ENCODE measurements at places on chromosomes 2 and 18. TPM values are rescaled to one million over a fixed set of nuclear protein-coding genes. Genes with fewer than 3 reads are reported as not detected.

Gene PCARE
- 0.55 TPM for total RNA-seq

Gene TMEM150A
- 31.5 TPM for total RNA-seq

Gene CHST9
- total RNA-seq, result 0.03 TPM

Gene FBXO48
- total RNA-seq, result 1.8 TPM

Gene MYO1B
- 231 TPM for total RNA-seq

Gene EN1
- not detected for total RNA-seq

DNA sequence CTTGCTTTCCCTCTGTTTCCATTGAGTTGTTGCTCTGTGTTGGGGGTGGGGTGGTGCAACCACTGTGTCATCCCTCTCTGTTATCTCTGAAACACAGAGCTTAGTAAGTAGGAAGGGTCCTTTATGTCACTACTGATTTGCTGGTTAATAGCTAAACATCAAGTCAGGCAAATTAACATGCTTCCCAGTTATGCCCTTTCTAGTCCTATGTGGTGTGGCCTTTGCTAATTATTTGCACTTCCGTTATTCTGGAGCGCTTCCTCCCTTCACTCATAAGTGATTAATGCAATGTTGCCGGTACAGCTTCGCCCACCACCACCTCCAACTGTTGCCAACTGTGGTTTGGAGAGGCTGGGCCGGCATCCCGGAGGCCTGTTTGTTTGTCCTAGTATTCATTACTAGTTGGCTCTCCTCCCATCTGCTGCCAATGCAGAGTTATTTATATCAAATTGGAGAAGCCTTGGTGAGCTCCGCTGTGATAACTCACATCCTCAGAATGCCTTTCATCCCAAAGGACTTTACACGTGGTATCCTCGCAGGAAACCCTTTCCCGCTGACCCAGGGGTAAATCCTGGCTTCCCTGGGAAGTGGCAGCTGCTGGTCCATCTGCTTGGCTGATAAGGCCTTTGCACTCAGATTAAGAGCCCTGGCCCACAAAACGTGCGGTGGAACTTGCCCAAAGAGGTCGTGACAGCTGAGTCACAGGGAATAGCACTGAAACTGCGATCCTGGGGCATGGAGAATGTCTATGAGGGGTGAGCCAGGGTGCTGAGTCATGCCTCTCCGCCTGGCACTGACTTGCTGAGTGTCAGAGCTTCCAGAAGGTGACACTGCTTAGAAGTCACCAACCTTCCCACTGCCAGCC is 72.0 kb upstream of the ZCCHC2 start:
- no peaks in the 10 kb centered on the region for H3K27me3 ChIP-seq
- no peaks in the 10 kb centered on the region for H3K36me3 ChIP-seq
- no peak overlapping the region for H3K4me3 ChIP-seq
- peaks cover 20% of the 10 kb centered on the region for H3K4me1 ChIP-seq
- peak; percentile 79 for DNase-seq

DNA sequence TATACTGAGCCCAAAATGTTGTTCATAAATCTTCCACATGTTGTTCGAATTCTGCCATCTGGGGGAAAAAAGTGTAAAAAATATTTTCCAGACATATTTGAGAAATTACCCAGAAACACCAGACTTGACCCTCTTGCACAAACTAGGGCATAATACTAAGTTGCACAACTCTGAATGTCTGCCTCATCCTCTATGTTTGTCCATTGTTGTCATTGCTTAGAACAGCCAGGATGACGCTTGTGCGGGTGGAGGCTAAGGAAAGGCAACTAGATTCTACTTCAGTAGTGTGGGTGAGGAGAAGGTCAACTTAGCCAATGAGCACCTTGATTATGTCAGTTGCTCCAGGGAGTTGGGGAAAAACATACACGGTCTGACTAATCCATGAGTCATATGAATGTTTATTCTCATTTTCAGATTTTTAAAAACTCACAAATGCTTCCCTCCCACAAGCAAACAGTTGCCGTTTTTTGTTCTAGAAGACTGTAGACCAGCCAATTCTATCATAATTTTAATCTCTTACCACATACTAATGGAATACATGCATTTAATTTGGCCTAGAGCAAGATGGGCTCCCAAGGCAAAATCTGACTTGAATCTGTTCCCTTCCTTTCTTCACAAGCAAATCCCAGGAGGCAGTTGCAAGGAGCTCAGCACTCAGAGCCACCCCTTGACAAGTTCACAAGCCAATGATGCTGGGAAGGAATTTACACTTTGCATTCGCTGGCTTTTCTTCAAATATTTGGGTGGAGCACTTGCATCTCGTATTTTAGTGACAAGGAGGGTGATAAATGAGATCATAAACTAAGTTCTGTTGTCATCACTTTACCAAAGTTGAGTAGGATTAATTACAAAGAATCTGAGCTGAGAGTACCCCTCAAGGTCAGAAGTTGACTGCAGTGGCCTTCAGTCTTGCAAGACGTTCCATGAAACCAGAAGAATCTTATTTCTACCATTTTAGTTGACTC is 163.2 kb upstream of the TWIST2 start:
- DNase-seq, result no peak
- no peaks in the 10 kb centered on the region for H3K36me3 ChIP-seq
- H3K4me3 ChIP-seq, result no peak overlapping the region
- H3K27me3 ChIP-seq, result no peaks in the 10 kb centered on the region

DNA sequence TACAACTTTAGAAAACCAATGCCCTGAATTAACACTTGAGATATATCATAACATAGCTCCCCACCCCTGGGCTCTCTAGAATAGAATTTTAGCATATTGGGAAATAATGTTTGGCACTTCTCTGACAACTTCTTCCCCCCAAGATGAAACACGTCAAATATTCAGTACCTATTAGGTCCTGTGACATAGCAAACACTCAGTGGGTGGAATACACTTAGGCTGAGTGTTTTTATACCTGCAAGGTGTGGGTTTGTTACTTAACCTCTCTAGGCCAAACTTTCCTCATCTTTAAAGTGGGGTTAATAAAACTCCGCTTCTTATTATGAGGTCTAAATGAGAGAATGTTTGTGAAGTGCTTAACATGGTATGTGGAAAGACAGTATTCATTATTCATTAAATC is 56.1 kb downstream of the LAMA3 start:
- no peak overlapping the region for H3K27ac ChIP-seq
- no peaks in the 10 kb centered on the region for H3K4me1 ChIP-seq
- H3K36me3 ChIP-seq, result no peaks in the 10 kb centered on the region
- H3K4me3 ChIP-seq, result no peak overlapping the region

GRCh38 chr2:15795426-15795825 is 144.9 kb upstream of the MYCN start:
- H3K27me3 ChIP-seq, result no peaks in the 10 kb centered on the region
- H3K36me3 ChIP-seq, result no peaks in the 10 kb centered on the region
- no peak overlapping the region for H3K4me3 ChIP-seq

- no peaks in the 10 kb centered on the region for H3K36me3 ChIP-seq
- H3K4me3 ChIP-seq, result no peak overlapping the region
- no peaks in the 10 kb centered on the region for H3K4me1 ChIP-seq
- no peaks in the 10 kb centered on the region for H3K27me3 ChIP-seq
These were observed 159.5 kb downstream of the RIF1 start for GRCh38 chr2:151569167-151569566.

DNA sequence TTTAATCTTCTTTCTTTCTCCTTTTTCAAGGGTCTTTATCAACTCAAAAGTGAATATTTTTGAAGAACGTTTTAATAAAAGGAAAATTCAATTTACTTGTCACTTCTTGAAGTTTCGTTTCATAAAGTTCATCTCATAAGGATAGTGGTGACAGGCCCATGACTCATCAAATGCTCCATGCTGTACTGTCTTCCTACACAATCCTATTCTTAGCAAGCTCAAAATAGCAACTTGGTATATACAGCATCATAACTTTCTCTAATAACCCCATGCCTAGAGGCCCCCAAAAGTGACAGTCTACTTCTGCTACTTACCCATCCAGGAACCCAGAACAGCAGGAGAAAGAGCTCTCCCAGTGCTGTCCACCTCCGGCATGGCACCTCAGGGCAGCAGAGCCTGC is 7.7 kb downstream of the FBXO15 start:
- H3K4me3 ChIP-seq, result no peak overlapping the region
- no peak overlapping the region for H3K27ac ChIP-seq
- no peaks in the 10 kb centered on the region for H3K36me3 ChIP-seq
- no peaks in the 10 kb centered on the region for H3K27me3 ChIP-seq
- no peak for DNase-seq
- H3K4me1 ChIP-seq, result no peaks in the 10 kb centered on the region

DNA sequence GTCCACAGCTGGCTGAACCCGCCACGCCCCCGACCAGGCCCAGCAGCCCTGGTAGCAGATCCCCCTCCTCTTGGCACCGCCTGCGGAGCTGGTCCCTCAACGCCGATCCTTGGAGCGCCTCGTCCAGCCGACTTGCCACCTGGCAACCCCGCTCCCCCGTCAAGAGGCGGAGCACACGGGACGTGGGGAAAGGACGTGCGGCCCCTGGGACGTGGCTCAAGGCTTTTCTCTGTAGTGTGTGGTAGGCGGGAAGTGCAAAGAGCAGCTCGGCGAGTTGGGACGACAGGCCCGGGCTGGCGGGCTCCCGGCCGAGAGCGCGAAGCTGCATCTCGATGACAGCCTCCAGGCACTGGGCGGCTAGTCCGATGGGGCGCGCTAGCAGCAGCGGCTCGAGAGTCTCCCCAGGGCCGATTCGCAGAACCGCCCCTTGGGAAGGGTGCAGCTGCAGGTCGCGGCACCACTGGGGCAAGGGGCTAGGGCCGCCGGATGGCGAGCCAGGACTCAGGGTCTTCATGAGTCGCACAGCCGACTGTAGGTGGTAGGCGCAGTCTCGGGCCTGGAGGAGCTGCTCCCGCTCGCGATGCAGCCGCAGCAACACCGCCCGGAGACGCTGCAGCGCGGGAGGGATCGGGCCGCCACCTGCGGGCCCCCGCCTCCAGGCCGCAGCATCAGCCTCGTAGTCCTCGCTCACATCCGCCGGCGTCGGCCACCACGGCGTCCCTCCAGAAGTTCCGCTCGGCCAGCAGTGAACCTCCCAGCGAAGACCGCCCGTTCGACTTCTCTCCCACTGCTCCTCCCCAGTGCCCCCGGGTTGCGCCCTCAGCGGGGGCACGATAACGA is 617 bp downstream of the CCDC142 start:
- H3K27ac ChIP-seq, result peak overlapping the region; percentile 91
- DNase-seq, result no peak
- peak overlapping the region; percentile 95 for H3K4me3 ChIP-seq
- H3K27me3 ChIP-seq, result no peaks in the 10 kb centered on the region

GRCh38 chr2:133606616-133607015 is 38.4 kb upstream of the NCKAP5 start:
- H3K27ac ChIP-seq, result no peak overlapping the region
- no peaks in the 10 kb centered on the region for H3K36me3 ChIP-seq
- no peaks in the 10 kb centered on the region for H3K4me1 ChIP-seq
- H3K4me3 ChIP-seq, result no peak overlapping the region

- no peak overlapping the region for H3K27ac ChIP-seq
- H3K36me3 ChIP-seq, result no peaks in the 10 kb centered on the region
- DNase-seq, result no peak
- H3K27me3 ChIP-seq, result no peaks in the 10 kb centered on the region
These were observed 167.5 kb downstream of the DYSF start for GRCh38 chr2:71620851-71621251.

- H3K4me3 ChIP-seq, result no peak overlapping the region
- no peaks in the 10 kb centered on the region for H3K36me3 ChIP-seq
- H3K27ac ChIP-seq, result no peak overlapping the region
- DNase-seq, result no peak
These were observed 73.6 kb downstream of the CD226 start for GRCh38 chr18:69874058-69874457.

DNA sequence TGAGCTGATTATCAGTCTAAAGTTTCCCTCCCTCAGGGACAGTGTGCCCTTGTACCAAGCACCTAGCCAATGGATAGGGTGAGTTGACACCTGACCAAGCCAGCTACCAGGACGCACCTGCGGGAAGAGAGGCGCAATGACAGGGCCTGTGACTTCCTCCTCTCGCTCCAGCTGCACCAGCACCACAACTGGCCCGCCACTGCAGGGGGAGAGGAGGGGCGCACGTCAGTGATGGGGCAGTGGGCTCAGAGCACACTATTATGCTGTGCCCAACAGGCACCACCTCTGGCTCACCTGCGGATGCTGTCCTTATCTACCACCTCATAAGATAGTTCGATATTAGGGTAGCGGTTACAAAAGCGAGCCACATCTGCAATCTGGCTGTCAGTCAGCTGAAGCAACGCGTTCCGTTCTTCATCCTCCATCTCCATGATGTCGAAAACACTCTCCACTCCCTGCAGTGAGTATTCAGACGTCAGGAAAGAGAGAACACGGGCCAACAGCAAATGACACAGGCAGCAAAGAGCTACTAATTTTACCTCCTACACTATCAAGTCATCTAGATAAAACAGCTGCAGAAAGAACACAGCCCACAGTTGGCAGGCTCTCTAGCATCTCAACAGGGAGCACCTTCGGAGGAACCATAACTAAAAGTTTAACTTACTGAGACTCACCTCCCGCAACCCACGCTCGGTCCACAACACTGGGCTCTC is 10.9 kb downstream of the CIAO1 start:
- H3K4me1 ChIP-seq, result no peaks in the 10 kb centered on the region
- no peaks in the 10 kb centered on the region for H3K27me3 ChIP-seq
- DNase-seq, result no peak
- no peak overlapping the region for H3K4me3 ChIP-seq

DNA sequence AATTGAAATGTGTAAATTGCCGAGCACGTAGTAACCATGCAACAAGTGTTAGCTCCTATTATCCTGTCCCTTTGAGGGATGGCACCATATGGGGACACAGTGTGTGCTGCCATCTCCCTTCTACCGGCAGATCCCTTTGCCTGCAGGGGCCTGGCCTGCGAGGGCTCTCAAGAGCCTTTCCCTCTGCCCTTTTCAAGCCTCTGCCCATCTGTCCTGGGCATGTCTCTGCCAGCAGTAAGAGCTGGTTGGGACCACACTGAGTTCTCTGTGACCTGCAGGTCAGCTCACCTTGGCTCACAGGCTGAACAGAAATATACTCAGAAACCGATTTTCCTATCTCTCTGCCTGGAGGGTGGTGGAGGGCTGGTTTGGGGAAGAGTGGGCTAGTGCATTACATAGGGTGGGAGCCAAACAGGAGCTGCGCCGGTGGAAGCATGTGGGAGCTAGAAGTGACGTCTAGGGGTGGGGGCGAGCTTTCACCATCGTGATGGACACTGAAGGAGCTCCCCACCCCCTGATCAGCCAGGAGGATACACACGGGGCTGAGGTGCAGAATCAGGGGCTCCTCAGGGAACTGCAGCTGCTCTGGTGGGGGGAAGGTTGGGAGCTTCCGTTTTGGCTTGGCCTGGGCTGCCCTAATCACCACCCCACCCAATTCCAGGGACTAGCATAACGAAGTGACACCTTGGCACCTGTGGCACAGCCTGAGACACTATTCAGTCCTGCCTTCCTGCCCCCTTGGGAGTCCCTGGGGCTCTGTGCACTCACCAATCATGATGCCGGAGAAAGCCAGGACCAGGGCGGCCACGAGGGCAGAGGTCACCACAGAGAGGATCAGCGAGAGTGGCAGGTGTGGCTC is 109.7 kb downstream of the CLIP4 start:
- peaks cover 9% of the 10 kb centered on the region for H3K4me1 ChIP-seq
- no peak overlapping the region for H3K27ac ChIP-seq
- peak; percentile 56 for DNase-seq
- no peaks in the 10 kb centered on the region for H3K36me3 ChIP-seq

GRCh38 chr2:88613921-88614320 is 13.3 kb downstream of the EIF2AK3 start:
- DNase-seq, result no peak
- H3K27ac ChIP-seq, result no peak overlapping the region
- peaks cover 23% of the 10 kb centered on the region for H3K36me3 ChIP-seq
- H3K4me3 ChIP-seq, result no peak overlapping the region
- H3K27me3 ChIP-seq, result no peaks in the 10 kb centered on the region

- H3K36me3 ChIP-seq, result no peaks in the 10 kb centered on the region
- peaks cover 8% of the 10 kb centered on the region for H3K4me1 ChIP-seq
- H3K27ac ChIP-seq, result no peak overlapping the region
These were observed 83.6 kb downstream of the KLHL29 start for GRCh38 chr2:23468474-23469141.

All from upper lobe of right lung (tissue), 1 donor.